ENCODE measurements at places on chromosomes 5 and 9.

DNA sequence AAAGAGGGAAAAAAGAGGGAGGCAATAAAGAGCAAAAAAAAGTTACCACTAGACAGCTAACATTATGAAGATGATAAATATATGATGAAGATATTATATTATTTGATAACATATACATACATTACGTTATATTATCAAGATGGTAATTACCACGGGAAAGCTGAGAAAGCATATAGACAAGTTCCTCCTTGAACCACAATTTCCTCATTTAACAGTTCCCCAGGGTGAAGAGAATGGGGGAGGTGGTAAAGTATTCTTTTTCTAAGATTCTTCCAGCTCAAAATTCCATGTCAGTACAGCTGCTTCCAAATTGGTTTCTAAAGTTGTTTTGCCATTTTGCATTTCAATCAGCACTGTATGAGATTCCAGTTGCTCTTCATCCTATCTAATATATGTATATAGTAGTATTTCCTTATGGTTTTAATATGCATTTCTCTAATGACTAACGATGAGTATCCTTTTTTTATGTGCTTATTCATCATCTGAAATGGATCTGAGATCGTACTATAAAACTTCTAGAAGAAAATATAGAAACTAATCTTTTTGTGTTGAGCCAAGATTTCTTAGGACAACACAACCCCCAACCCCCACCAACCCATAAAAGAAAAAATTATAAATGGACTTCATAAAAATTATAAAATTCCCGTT lies 49.5 kb upstream of the C9orf72 start:
- no peak for DNase-seq

DNA sequence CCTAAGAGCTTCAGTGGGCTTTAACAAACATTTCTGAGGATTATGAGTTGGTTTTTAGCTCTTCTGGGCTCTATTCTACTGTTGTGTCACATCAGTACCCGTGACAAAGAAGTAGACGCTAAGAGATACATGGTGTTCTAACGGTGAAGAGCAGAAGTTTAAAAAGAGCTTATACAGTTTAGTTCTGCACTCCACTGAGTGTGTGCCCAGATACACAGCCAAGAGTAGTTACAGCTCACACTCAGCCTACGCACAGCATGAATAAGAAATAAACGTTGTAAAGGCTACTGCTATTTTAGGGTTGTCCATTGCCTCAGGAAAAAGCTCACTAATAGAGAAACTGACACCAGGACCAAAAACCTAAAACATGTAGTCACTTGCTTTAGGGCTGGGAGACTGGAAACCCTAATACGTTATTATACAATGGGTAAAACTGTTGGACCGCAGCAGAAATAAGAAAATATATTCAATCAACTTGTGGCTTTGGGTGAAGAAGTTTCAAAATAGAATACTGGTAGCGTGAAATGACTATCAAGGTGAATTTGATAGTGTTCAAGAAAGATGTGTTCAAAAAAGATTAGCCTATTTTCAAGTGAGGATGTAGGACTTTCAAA lies 34.7 kb downstream of the PSIP1 start:
- DNase-seq = no peak

DNA sequence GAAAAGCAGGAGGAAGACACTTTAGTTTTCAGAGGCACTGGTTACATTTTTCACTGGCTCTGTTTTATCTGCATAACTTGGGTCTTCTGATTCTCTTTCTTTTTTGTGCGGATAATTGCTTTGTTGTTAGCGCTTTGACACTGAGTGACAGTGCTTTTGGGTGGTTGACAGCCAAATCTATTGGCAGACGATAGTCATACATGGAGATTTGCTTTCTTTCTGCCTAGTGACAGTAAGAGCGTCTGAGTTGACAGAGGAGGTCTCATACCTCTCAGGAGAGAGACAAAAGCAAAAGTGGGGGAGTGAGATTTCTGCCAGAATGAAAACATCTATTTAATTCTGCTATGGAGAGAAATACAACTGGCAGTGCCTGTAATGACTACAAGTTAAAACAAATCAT lies 2278.0 kb upstream of the WWC1 start:
- DNase-seq = no peak

GRCh38 chr5:66560371-66560770 lies 35.8 kb upstream of the MAST4 start:
- no peak for DNase-seq

- DNase-seq = no peak
Measured at GRCh38 chr9:130635306-130635705, 29.1 kb upstream of the PRDM12 start.

DNA sequence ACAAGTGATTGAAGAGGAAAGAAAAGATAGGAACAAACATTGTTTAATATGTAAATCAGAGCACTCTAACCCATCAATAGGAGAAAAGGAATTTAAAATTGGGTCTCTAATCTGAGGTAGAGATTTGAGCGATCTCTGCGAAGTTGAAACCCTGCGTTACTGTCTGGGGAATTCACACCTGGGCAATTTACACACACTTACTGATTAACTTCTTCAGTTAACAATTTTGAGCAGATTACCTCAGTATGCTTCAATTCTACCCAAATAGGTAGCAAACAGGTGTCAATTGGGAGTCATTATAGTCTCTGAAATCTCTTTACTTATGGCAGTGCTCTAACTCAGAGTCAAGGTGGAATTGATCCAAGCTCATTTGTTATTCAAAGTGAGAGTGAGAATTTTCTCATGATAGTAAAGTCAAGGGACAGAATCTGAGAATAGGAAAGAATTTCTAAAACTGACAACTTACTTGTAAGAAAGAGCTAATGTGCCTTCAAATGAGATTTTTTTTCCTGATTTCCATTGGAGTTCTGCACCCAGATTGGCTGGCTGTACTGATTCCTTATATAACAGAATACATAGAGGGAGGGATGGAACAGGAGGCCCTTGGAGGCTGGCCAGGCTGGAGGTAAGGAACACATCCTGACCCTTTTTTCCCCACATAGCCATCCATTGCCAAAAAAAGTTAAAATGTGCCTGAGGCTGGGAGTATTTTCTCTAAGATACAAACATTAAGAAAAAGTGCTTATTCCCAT lies 27.1 kb upstream of the IFNA14 start:
- DNase-seq = no peak

- DNase-seq = no peak
Measured at GRCh38 chr5:40939753-40940152, 30.5 kb downstream of the C7 start.

DNA sequence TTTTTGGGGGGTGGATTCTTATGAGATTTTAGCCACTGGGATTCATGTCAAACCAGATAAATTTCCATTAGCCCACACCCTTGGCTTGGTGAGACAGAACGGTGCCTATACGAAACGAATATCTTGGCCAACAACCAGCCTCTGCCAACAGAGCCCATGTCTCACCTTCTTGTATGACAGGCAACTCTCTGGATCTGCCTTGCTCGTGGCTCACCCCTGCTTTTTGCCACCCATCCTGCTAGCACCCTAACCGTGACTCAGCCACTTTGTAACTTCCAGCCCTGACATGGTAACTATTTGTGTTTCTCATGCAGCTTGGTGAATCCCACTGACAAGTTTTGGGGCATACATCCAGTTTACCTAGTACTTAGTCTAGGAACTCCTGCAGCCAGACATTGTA lies 457.0 kb downstream of the SPATA31D1 start:
- no peak for DNase-seq

- DNase-seq = no peak
Measured at GRCh38 chr5:72107901-72108201, 576 bp downstream of the MAP1B start.

DNA sequence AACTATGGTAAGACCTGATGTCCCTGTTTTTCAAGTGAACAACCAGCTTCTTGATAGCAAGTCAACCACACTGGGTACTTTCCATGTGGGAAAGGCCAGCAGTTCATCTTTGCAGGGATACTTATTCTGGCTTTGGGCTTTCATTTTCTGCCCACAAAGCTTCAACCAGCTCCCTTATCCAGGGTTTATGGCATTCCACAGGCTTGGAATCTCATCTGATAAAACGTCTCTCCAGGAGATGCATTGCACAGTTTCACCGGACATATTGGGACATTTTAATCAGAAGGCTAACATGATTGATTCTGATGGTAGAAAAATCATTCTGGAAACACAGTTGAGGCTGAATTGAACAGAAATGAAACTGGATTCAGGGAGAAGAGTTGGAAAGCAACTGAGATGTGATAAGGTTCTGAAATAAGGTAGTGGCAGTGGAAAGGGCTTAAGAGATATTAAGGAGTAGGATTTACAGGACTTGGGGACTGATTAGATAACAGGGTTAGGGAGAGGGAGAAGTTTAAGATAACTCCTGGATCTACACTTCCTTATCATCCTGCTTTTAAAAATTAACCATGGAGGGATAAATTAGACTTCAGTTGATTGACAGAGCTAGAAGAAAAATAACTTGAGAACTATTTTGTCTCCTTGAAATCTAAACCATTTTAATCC lies 195.8 kb upstream of the FBXL7 start:
- DNase-seq = no peak

GRCh38 chr5:122523776-122524175 lies 211.7 kb downstream of the SNCAIP start:
- no peak for DNase-seq

DNA sequence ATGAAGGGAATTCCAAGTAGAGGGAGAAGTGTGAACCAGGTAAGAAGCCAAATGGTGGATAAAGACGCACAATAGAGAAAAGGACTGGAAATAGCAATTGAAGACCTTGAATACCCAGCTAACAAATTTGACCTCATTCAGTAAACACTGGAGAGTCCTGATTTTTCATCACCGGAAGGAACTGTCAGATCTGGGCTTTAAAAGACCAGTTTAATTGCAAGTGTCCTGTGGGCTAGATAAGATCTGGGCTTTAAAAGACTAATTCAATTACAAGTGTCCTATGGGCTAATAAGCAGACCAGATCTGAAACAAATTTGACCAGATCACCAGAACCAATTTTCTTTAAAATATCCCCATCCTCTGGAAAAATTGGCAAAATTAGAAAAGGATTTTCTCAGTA lies 380.0 kb downstream of the ACTL7B start:
- no peak for DNase-seq
